IPS DF 19.7 (cell line): ENCODE measurements at places on chromosomes 1 and 21.

- DNase-seq, result no peak
Observed at GRCh38 chr1:50508040-50508586, 84.9 kb upstream of the DMRTA2 start.

DNA sequence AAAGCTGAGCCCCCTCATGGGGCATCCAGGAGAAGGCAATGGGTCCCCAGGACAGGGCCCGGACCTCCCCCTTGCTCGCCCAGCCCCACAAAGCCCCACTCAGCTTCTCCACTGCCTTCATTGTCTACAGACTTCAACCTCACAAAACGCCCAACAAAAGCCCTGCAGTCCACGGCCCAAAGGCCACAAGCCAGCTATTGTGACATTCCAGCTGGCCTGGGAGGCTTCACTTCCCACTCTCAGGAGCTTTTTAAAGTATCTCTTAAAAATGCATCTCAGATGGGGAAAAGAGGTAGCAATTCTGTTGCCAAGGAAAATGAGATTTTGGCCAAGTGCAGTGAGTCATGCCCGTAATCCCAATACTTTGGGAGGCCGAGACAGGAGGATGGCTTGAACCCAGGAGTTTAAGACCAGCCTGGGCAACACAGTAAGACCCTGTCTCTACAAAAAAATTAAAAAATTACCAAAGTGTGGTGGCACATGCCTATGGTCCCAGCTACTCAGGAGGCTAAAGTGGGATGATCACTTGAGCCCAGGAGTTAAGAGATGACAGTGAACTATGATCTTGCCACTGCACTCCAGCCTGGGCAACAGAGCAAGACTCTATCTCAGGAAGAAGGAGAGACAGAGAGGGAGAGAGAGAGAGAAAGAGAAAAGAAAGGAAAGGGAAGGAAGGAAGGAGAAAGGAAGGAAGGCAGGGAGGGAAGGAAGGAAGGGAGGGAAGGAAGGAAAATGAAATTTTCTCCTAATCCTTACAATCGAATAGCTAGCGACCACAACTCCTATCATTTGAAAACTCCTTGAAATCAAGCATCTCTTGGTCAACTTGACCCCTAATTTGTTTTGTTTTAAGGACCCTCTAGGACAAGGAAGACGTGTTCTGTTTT, 31.4 kb upstream of the TARDBP start:
- DNase-seq, result no peak

DNA sequence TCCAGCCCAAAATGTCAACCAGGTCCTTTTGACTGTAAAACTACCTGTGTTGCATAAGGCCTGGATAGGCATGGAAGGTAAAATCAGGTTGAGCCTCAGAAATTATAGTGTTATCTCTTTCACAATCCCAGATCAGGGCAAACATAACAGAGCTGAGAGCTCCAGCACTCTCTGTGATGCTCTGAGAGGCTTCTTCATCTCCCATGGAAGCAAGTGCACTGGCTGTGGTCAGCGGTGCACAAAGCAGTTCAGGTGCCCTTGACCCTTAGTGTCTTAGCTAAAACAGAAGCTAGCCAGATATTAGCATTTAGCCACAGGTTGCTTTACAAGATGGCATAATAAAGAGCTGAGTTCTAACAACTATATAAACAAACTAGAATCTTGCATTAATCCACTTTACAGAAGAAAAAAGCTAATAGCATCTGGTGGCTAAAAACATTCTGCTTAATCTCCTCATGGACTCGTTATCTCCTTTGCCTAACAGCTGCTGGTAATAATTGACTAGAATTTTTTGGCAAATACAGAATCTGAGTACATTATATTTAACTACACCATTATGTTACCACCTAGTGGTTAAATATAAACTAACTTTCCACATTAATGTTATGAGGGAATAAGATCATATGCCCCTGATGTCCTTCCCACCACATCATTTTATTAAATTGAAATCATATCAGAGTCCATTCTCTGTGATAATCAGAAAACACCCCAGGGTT, 25.6 kb upstream of the POGK start:
- no peak for DNase-seq

DNA sequence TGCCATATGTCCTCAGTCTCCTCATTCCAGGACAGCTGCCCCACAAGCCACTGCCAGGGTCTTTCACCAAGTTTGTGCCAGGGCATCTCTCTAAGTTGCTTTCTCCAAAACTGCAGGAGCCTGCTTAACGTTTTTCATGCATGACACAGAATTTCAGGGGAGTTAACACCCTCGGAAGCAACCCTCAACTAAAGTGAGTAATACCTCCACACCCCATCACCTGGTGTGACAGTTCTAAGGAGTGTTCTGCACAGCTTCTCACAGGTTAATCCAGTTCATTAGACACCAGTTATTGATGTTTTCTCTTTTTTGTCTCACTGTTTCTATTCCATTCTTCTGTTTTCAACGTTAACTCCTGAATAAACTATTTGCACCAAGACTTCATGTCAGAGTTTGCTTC, 115.0 kb downstream of the BACH1 start:
- no peak for DNase-seq

GRCh38 chr1:181630838-181631237, 147.5 kb downstream of the CACNA1E start:
- no peak for DNase-seq

- DNase-seq, result no peak
Observed at GRCh38 chr1:246602194-246602593, 35.9 kb downstream of the CNST start.

DNA sequence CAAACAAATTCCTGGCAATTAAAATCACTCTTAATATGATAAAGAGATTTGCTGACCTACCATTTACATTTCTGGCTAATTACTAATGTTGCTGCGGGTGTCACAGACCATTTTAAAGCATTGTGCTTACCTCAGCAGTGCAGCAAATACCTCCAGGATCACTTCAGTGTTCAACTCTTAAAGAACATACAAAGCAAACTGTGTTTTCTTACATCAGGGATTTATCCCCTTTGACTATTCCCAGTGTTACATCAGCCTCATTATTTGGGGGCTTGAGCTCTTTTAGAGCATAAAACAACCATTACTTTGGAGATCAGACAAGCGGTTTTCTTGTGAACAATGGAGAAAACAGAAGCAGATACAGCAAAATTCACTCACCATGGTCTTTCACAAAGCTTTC, 185.4 kb downstream of the LYPLAL1 start:
- no peak for DNase-seq

- DNase-seq, result no peak
Observed at GRCh38 chr1:152227310-152227928, 3.4 kb upstream of the HRNR start.

- DNase-seq, result no peak
Observed at GRCh38 chr21:46080171-46081021, 17.5 kb upstream of the COL6A2 start.

DNA sequence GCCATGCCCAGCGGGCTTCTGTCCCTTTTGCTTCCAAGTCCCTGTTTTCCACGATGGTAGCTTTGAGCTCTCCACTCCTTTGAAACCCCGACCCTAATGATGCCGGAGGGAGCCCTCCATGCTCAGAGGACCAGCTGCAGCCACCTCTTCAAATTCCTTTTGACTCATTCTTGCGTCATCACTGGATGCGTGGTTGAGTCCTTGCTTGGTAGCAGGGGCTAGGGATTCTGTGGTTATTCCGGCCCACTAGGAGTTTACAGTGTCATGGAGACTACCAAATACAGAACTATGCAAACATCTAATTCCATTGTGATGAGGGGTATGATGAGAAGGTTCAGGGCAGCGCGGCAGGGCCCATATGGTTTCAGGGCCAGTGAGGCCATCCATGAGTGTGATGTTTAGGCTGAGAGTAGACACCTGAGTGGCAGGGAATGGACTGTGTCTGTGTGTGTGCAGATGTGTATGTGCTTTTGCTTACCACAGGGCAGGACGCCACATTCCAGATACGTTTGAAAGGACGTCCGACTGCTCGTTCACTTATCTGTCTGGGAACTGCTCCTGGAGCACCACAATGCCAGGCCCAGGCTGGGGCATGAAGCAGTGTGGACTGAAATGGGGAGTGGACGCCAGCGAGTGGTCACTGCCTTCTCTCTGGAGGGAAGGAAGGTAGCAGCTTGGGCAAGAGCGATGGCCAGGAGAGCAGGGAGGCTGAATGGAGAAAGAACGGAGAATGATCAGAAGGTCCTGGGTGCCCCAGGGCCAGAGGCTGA, 30.4 kb upstream of the ZBTB21 start:
- DNase-seq, result no peak

GRCh38 chr21:43277481-43278351, 108.9 kb downstream of the CRYAA start:
- DNase-seq, result no peak

GRCh38 chr1:66303646-66304045, 230.3 kb upstream of the SGIP1 start:
- no peak for DNase-seq

GRCh38 chr1:2948001-2948750, 73.1 kb upstream of the ACTRT2 start:
- no peak for DNase-seq

DNA sequence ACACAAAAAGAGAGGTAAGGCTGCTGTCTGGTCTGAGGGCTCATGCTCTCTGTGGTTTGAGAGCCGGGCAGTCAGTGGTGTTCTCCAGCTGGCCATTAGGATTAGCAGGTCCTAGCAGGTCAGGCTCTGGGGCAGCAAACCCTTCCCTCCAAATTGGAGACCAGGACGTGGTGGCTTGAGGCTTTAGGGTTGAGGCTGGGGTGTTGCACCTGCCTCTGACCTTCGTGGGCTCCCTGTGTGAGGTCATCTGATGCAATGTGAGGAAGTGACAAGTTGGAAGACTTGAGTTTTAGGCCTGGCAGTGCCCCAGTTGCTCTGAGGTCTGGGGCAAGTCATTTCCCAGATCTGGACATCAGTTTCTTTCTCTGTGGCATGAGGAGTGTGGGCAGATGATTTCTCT, 24.4 kb downstream of the SZRD1 start:
- no peak for DNase-seq

- DNase-seq, result no peak
Observed at GRCh38 chr1:211975152-211975941, 60.0 kb downstream of the INTS7 start.

DNA sequence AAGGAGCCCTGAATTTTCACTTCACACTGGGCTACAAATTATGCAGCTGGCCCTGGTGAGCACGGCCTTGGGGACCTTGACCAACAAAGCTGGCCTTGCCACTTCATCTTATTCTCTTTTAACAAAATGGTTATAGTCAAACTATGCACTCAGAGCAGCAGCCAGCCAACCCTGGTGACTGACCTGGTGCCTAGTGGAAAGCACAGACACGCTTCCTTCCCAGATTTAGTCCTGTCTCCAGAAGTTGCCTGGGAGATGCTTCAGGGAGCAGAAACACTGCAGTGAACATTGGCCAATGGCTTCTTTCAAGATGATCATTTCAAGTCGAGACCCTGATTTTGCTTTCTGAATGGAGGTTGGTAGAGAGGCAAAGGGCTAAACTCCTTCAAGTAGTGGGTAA, 249.3 kb downstream of the SIPA1L2 start:
- DNase-seq, result no peak

DNA sequence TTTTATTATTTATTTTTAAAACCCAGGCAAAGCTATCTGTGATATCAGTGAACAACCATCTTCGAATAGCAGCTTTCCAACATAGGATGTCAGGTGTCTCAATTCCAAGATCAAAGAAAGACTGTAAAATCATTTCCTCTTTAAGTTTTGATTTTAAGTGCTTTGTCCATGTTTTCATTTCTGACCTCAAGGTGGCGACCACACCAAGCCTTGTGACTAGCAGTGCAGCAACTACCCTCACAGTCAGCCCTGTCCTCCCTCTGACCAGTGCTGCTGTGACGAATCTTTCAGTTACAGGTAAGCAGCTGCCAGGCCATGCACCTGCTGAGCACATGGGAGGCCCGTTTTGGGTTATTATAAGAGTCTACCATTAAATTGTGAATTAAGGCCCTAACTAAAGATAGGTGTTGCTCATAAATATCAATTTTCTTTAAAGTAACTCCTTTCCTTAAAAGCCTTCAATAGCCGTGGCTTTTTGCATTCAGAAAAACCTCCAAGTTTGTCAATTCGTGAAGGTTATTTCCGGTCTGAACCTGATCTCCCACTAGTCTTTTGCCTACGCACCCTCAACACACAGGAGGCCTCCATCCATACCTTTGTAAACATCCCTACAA, 117.0 kb downstream of the CD247 start:
- DNase-seq, result no peak

- no peak for DNase-seq
Observed at GRCh38 chr1:2785631-2786328, 15.7 kb downstream of the TTC34 start.

GRCh38 chr1:118395430-118395991, 210.5 kb upstream of the SPAG17 start:
- no peak for DNase-seq

- DNase-seq, result no peak
Observed at GRCh38 chr1:32392325-32392724, 1.9 kb downstream of the BSDC1 start.

GRCh38 chr21:42617486-42617885, 35.9 kb upstream of the PDE9A start:
- DNase-seq, result no peak

DNA sequence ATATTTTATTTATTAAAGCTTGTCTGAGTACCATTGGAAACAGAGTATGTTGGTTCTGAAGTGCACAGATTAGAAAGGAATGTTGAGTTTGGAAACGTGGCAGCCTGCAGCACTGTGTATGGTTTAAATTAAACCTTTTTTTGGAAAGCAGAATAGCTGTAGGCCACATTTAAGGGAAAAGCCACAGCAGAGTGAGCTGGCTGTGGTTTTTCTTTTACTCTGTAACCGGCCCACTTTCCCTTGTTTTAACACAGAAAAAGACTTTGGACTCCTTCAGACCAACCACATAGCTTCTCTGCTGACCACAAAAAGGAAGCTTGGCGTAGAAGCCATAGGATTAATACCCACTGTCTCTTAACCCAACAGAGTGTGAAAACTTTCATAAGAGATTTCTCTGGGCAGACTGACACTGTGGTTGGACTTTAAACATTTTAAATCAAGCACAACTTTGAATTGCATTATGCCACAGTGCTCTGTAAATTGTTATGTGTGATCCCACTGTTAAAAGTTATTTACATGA, 75.2 kb downstream of the NFIA start:
- no peak for DNase-seq

DNA sequence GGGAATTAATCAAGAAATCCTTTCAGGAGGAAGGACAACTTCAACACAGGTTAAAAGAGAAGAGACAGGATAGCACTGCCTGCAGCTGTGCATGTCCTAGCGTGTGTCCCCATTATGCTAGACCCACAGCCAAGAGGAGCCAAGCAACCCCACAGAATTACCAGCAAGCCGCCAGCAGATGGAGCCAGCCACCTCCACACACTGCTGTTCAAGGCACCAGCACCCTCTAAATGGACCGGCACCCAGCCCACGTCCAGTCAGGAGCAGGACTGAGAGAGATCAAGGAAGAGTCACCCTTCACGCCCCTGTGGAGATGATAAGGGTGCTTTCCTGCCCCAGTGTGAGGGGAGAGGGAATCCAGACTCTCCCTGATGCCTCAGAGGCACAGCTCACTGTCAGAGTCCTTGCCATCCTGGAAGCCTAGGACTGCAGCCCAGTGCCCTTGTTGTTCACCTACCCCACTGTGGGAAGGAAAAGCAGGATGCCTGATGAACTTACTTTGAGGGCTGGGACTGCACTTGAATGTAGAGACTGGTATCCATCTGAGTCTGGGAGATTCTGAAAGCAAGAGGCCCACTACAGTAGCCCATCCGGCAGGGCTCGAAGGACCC, 37.1 kb upstream of the CTTNBP2NL start:
- peak; percentile 40 for DNase-seq
